ENCODE measurements at places on chromosomes 1 and 21.

DNA sequence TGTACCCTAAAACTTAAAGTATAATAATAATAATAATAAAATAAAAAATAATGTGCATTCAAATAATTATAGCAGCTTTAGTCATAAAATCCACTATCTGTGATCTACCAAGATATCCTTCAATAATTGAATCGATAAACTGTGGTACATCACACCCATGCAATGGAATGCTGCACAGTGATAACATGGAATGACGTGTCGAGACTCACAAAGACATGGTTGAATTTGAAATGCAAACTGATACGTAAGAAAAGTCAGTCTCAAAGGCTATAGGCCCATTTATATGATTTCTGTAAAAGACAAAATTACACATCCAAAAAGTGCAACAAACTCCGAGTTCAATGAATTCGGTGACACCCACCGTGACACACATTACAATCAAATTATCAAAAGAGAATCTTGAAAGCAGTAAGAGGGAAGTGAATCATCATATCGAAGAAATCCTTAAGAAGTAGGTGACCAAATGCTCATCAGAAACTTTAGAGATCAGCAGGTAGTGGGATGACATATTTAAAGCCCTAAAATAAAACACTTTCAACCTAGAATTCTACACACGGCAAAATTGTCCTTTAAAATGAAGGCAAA, 5.2 kb upstream of the SPRR2E start:
- DNase-seq, result no peak

- no peak for DNase-seq
These were observed 2.4 kb downstream of the RCAN1 start for GRCh38 chr21:34612557-34612956.

- no peak for DNase-seq
These were observed 29.0 kb upstream of the BATF3 start for GRCh38 chr1:212728606-212729005.

GRCh38 chr1:241899210-241899609, 51.2 kb downstream of the EXO1 start:
- no peak for DNase-seq

DNA sequence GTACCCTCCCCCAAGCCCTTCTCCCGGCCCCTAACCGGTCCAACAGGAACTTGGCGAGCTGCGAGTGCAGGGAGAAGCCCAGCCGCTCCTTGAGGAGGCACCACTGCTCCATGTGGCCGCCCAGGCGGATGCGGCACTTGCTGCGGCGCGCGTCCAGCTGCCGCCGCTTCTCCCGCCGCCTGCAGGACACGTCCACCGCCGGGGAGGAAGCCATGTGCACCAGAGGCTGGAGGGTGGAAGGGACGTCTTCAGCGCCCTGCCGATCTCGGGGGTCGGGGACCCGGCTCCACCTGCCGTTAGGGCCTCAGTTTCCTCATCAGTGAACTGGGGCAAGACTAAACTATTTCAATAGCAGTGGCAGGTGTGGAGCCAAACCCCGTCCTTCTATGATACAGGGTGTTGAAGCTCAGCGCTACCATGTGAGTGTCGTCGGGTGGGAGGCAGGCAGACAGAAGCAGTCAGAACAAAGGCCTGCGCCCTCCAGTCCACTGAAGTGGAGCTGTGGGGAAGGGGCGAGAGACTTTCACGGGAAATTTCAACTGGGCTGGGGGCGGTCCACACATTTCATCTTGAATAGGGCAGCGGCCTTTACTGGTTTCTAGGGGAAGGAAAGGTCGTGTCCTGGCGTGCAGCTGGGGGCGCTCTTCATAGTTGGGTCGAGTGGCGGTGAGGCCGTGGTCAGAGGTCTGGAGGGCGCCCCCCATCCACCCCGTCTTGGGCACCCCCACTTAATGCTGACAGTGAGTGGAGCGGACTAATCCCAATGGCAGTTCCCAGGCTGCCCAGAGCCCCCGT, 592 bp downstream of the ZNF692 start:
- DNase-seq, result peak; percentile 5

GRCh38 chr1:236907205-236907604, 97.0 kb downstream of the MT1HL1 start:
- DNase-seq, result no peak

GRCh38 chr1:21293537-21294265, 3.4 kb upstream of the ECE1 start:
- peak; percentile 43 for DNase-seq

DNA sequence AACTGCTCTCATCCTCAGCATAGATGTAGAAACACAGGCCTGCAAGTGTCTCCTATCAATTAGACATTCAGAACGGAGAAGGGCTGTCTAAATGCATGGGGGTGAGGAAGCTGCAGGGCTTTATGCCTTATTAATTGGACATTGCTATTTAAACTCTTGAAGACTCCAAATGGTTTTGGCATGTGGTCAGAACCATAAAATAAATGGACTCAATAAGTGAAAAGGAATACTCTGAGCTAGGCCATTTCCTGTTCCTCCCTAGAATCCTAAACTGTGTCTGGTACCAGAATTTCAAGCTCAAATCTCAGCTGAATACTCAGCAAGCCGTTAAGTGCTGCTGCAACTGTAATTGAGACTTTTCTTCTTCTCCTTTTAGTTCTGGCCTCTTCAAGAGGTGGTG, 80.4 kb upstream of the C1orf87 start:
- no peak for DNase-seq

- DNase-seq, result no peak
These were observed 6.9 kb downstream of the LYST start for GRCh38 chr1:235859789-235860188.

DNA sequence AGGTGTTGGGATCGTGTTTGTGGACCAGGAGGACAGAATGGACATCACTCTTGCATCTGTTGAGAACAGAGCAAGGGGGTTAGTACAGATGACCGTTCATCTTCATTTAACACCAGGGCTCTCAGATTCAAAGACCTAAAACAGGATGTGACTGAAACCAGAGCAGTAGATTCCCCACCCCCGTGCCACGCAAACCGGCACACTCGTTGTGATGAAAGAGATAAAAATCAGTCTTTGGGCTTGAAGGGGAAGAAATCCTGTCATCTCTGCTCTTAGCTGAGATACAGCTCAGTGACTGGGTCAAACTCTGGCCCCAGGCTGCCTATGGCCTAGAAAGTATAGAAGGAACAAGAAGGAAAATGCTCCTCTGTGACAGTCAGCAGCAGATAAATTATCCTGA, 146.2 kb upstream of the KRTAP19-8 start:
- peak; percentile 45 for DNase-seq

DNA sequence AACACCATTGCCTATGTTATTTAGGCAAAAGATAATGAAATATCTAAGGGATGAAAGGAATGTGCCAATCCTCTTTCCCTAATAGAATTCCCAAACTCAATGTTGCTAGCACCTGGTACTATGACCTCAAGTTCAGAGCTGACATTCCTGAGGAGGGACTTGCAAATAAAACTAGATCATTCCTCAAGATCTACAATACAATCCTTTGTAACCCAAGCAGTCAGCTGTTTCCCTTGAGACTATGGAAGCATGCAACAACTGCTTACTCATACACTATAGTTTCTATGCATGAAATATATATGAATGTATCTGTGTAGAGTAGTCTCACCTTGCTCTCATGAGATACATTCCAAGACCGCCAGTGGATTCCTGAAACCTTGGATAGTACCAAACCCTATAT, 65.0 kb downstream of the ABL2 start:
- no peak for DNase-seq

DNA sequence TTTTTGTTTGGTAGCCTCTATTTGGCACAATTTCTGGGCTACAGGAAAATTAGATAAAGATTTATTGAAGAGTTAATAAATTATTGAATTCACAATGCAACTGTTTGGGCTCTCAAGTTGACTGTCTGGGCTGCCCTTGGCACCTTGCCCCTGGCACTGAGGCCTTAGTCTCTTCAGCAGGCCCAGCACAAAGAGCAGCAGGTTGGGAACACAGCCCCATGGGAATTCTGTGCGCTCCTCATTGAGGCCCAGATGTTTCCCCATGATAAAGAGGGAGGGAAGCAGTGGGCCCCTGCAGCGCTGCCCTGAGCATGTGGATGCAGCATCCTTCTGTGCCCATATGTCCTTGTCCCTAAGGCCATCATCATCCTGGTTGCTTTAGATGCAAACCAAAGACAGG, 2.9 kb downstream of the CRNN start:
- no peak for DNase-seq

- no peak for DNase-seq
These were observed 233.1 kb downstream of the C1orf94 start for GRCh38 chr1:34409689-34410229.

Measured in activated T-helper 1 cell treated with Interleukin-2 at 50 U/mL for 16 hours (primary cell).